SJSA1 (cell line): ENCODE measurements at places on chromosomes 3 and 15. TPM values are rescaled to one million over a fixed set of nuclear protein-coding genes. Genes with fewer than 3 reads are reported as not detected.

GJD2 gene
- total RNA-seq = 0.08 TPM in 1 of 2 replicates, not detected in the other

SIDT1 gene
- not detected in 2 replicates for total RNA-seq

FGD5 gene
- total RNA-seq = not detected in 2 replicates

EAF1 gene
- total RNA-seq = 13.1 and 16.0 TPM in 2 replicates

GOLGA6L22 gene
- not detected in 2 replicates for total RNA-seq

ARHGEF26 gene
- 12.0 and 14.9 TPM in 2 replicates for total RNA-seq

SLC35G2 gene
- total RNA-seq = 29.0 and 39.4 TPM in 2 replicates

TRPM1 gene
- total RNA-seq = 0.08 TPM in 1 of 2 replicates, not detected in the other

GPR62 gene
- not detected in 2 replicates for total RNA-seq

CHAC1 gene
- total RNA-seq = 1.6 and 1.9 TPM in 2 replicates

DNA sequence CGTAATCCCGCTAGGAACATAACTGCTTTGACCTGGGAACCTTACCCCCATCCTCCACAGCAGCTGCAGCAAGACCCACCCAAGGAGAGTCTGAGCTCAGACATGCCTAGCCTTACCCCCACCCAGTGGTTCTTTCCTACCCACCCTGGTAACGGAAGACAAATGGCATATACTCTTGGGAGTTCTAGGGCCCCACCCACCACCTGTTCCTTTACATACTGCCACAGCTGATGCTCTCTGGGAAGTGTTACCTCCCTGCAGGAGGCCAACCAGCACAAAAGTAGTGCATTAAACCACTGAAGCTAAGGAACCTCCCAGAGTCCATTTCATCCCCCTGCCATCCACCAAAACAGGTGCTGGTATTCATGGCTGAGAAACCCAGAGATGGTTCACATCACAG, 50.6 kb upstream of the AZI2 start:
- H3K27me3 ChIP-seq = no peaks in the 10 kb centered on the region
- no peak overlapping the region for H3K27ac ChIP-seq
- H3K36me3 ChIP-seq = no peaks in the 10 kb centered on the region
- DNase-seq = no peak
- no peaks in the 10 kb centered on the region for H3K4me1 ChIP-seq

DNA sequence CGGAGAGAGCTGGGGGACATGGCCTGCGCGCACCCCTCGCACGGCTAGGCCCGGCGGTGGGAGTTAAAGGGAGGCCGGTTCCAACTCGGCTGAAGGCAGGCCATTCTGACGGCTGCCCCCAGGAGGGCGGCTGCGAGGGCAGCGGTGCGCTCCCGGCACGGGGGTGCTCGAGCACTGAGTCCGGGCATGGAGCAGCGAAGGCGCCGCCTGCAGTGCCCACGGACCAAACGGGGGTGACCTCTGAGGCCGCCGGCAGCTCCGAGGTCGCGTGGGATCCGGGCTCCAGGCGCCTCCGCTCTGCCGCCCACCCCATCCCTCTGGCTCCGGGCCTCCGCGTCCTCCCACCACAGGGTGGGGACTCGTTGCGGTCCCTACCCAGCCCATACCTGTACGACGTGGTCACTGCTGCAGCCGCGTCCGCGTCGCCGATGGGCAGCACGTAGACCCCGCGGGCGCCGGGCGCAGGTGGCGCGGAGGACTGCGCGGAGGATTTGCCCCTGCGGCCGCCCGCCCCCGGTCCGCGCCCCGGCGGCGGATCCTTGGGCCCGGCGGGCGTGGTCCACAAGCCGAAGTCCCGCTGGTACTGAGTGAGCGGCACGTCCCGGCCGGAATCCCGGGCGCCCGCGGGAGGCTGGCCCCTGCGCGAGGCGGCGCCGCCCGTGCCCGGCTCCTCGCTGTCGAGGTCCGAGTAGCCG, 469 bp downstream of the MAP6D1 start:
- peaks cover 19% of the 10 kb centered on the region for H3K36me3 ChIP-seq
- H3K4me1 ChIP-seq = peaks cover 18% of the 10 kb centered on the region
- DNase-seq = no peak
- no peak overlapping the region for H3K27ac ChIP-seq
- no peaks in the 10 kb centered on the region for H3K27me3 ChIP-seq
- peak overlapping the region; percentile 73 for H3K4me3 ChIP-seq

GRCh38 chr3:18572809-18573208, 147.7 kb upstream of the SATB1 start:
- no peak for DNase-seq
- no peaks in the 10 kb centered on the region for H3K36me3 ChIP-seq
- H3K27me3 ChIP-seq = no peaks in the 10 kb centered on the region

- peaks cover 13% of the 10 kb centered on the region for H3K4me1 ChIP-seq
- H3K36me3 ChIP-seq = no peaks in the 10 kb centered on the region
- DNase-seq = no peak
- H3K27me3 ChIP-seq = no peaks in the 10 kb centered on the region; the same call in 1 of the 2 replicates
- H3K4me3 ChIP-seq = no peak overlapping the region
- H3K27ac ChIP-seq = no peak overlapping the region
Measured at GRCh38 chr3:186277268-186277909, 84.6 kb downstream of the DGKG start.

- no peaks in the 10 kb centered on the region for H3K27me3 ChIP-seq
- peak overlapping the region; percentile 90 for H3K27ac ChIP-seq
- H3K4me3 ChIP-seq = peak overlapping the region; percentile 23
- peaks cover 32% of the 10 kb centered on the region for H3K36me3 ChIP-seq
- peak; percentile 68 for DNase-seq
Measured at GRCh38 chr15:101675796-101676582, 23.8 kb upstream of the TM2D3 start.

DNA sequence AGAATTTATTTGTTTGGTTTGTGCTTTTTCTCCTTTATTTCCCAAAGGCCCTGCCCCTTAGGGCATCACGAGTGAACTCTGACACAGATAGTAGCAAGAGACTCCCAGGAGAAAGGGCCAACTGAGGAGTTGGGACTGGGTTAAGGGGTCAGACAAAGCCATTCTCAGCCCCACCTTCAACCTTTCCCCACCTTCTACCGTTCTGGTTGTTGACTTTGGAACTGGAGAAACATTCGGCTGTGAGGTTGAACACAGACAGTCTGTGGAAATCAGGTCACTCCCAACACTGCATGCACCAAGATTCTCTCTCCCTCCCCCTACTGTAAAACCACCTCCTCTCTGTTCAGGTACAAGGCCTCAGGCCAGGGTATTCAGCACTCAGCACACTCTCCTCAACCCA, 3.9 kb upstream of the BDH1 start:
- H3K36me3 ChIP-seq = no peaks in the 10 kb centered on the region
- no peak overlapping the region for H3K27ac ChIP-seq
- peaks cover 6% of the 10 kb centered on the region; the same call in 1 of the 2 replicates for H3K27me3 ChIP-seq
- peaks cover 14% of the 10 kb centered on the region for H3K4me1 ChIP-seq
- DNase-seq = no peak

GRCh38 chr3:19526071-19526470, 377.8 kb downstream of the KCNH8 start:
- H3K27me3 ChIP-seq = no peaks in the 10 kb centered on the region
- H3K27ac ChIP-seq = no peak overlapping the region
- no peaks in the 10 kb centered on the region for H3K36me3 ChIP-seq
- DNase-seq = no peak

DNA sequence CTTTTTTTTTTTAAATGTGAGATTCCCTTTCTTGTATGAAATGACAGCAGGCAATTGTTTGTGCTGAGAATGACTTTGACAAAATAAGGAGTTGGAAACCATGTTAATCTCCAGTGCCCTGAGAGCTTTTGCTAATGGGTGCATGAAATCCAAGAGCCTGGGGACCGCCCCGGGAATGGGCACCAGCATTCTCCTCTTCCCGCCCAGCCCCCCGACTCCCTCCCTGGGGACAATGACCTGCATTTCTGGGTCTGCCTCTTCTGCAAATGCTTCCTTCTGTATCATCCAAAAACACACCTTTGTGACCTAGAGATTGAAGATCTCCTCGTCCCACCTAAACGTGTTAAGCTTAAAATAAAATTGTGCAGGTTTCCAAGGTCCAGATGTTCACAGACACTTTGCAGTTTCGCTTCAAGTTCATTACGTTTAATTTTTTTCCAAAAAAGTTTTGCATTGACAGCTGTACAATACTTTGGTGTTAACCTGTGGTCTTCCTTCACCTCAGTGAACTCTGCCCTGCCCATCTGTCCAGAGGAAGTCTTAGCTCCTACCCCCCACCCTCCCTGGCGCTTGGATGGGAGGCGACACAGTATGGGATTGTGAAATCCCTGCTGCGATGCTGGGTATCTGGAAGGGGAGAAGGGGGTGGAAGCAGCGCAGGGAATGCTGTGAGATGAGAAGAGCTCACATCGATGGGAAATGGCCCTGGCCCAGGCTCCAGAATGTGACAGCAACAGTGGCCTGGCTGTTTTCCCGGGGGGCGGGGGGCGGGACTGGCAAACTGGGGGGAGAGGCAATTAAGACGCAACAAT, 50.1 kb downstream of the TLE3 start:
- no peak overlapping the region for H3K4me3 ChIP-seq
- no peaks in the 10 kb centered on the region for H3K4me1 ChIP-seq

GRCh38 chr15:26421065-26421464, 351.8 kb downstream of the GABRB3 start:
- no peaks in the 10 kb centered on the region for H3K4me1 ChIP-seq
- no peak overlapping the region for H3K4me3 ChIP-seq
- no peaks in the 10 kb centered on the region for H3K27me3 ChIP-seq
- no peaks in the 10 kb centered on the region for H3K36me3 ChIP-seq
- no peak overlapping the region for H3K27ac ChIP-seq
- no peak for DNase-seq

DNA sequence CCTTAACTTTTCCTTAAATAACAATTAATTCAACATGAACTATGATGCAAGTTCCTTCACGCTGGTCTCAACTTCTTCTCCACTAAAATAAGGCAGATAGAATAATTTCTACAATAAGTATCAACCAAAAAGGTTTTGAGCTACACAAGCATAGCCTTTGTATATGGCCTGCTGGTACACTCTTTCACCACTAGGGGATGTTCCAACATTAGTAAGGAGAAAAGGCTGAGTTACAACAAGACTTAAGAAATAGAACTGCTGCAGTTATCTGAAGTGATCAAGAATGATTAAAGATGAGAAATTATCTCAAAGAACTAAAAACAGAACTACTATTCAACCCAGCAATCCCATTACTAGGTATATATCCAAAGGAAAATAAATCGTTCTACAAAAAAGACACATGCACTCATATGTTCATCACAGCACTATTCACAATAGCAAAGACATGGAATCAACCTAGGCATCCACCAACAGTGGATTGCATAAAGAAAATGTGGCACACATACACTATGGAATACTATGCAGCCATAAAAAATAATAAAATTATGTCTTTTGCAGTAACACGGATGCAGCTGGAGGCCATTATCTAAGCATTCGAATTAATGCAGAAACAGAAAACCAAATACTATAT, 14.4 kb downstream of the ATP13A3 start:
- H3K4me1 ChIP-seq = 0 out of 2 replicates have a peak, but pooled peaks cover 4% of the 10 kb centered on the region
- peak; percentile 42 for DNase-seq
- no peak overlapping the region for H3K4me3 ChIP-seq
- no peak overlapping the region for H3K27ac ChIP-seq
- peaks cover 5% of the 10 kb centered on the region for H3K36me3 ChIP-seq
- H3K27me3 ChIP-seq = no peaks in the 10 kb centered on the region

DNA sequence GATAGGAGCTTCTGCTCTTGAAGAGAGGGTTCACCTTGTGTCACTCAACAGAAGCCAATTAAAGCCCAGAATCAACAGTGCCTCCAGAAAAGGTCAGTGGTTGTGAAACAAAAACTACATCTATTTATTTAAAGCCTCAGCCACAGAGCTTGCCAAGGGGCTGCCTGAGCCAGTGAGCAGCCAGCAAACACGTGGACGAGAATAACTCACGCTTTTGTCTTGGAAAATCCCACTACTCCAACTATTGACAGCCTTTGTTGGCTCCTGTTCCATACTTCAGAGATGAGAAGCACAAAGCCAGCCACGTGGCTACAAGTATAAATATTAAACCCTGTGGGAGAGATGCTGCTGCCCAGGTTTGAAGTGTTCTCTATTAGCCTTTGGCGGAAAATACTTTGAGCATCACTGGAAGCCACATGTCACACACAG, 10.3 kb downstream of the GPR156 start:
- no peak overlapping the region for H3K27ac ChIP-seq
- H3K36me3 ChIP-seq = no peaks in the 10 kb centered on the region
- no peak for DNase-seq
- H3K4me3 ChIP-seq = no peak overlapping the region
- H3K4me1 ChIP-seq = peaks cover 3% of the 10 kb centered on the region; the same call in 1 of the 2 replicates

DNA sequence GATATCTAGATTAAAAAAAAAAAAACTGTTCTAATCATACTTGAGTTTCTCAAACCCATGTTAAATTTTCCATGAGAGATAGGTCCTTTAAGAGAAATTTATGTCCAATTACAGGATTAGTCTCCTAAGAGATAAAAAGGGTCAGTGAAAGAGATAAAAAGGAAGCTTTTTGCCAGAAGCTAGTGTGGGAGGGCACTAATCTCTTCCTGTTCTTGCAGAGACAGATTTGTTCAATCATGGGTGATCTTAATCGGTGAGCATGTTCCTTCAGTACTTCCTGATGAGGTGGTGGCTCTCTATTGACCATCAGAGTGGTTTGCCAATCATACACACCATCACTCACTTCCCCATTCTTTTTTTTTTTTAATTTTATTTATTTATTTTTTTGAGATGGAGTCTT, 16.9 kb upstream of the LPP start:
- no peak for DNase-seq
- no peak overlapping the region for H3K4me3 ChIP-seq

DNA sequence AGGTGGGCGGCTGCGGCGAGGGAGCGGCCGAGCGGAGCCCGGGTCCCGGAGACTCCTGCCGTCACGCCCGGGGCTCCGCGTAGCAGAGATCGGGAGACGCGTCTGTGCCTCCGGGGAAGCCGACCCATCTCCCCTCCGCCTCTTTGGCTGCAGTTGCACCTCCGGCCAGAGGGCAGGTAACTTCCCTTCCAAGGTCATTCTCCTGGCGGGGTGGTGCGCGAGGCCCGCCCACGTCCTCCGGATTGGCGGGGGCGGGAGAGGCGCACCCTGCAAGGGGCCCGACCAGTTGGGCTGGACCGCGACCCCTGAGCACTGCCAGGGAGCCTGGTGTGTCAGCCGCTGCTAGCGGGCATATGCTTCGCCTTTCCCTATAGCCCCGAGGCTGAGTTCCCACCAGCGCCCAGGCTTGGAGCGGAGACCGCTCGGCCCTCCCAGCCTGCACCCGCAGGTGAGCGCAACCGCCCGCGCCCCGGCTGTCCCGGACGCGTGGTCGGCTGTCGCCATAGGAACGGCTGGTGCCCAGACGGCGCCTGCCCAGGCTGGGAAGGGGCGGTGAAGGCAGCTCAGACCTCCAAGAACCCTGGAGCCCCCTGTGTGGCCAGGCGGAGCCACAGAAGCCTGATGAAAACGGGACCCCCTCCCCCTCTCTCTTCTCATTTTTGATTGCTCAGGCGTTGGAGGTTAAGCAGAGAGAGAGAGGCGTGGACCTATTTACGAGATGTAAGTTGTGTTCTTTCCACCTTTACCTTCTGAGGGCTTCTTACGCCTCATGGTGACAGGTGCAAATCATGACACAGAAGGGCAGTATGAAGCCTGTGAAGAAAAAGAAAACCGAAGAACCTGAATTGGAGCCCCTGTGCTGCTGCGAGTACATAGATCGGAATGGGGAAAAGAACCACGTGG, 453 bp downstream of the ZDHHC23 start:
- H3K27ac ChIP-seq = no peak overlapping the region
- no peak for DNase-seq
- peak overlapping the region; percentile 52 for H3K4me3 ChIP-seq
- H3K4me1 ChIP-seq = peaks cover 15% of the 10 kb centered on the region
- no peaks in the 10 kb centered on the region for H3K36me3 ChIP-seq

GRCh38 chr15:78034495-78035191, 42.9 kb downstream of the TBC1D2B start:
- DNase-seq = no peak
- H3K27me3 ChIP-seq = no peaks in the 10 kb centered on the region
- H3K4me3 ChIP-seq = no peak overlapping the region
- H3K27ac ChIP-seq = no peak overlapping the region
